ENCODE measurements at places on chromosomes 4 and X.

DNA sequence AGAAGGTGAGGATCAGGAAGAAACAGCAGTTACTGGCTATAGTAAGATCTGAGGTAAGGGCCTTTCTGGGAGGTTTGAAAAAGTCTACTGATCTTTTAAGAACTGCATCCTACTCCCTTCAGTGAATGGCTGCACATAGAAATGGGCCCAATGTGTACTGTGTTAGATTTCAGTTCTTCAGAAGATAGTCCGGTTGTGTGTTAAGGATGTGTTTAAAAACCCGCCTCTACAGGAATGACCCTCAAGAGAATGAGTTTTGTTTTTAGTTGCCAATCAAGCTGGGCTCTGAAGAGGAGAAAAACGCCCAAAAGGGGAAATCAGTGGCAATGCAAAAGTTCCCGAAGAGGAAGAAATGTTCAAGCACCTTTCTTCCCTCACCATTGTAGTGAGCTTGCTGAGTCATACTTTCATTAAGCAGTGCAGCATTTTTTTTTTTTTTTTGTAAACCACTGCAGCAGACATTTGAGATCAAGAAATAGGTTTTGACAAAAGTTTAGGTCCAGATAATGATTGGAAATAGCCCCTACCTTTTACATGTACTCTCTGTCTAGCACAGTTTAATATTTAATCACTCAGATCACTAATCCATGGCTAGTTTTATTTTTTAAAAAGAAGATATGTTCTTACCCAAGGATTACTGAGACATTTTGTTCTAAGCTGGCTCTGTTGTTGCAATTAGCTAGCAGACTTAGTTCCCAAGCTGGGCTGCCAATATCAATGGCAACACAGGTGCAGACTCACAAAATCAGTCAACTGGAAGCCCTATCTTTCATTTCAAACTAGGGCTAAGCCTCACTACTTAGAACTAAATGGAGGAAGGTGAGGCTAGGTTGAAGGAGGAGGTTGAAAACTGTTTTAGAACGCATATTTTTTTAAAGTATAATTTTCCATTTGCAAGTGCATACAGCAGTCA lies 7.0 kb upstream of the TRPC5OS start:
- DNase-seq: no peak

DNA sequence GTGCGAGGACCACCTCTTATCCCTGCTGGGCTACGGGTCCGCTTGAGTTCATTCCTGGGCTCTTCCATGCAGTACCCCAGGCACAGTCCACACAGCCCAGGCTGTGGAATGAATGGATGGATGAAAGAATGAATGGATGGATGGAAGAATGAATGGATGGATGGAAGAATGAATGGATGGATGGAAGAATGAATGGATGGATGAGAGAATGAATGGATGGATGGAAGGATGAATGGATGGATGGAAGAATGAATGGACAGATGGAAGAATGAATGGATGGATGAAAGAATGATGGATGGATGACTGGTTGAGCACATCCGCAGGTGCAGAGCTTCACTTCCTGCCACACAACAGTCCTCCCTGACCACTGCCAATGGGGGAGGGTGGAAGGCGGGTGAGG lies 28.2 kb downstream of the ACOX3 start:
- no peak for DNase-seq

- no peak for DNase-seq
Observed at GRCh38 chrX:2183193-2183725, 317.5 kb downstream of the DHRSX start.

GRCh38 chrX:41785685-41786084 lies 61.7 kb downstream of the GPR82 start:
- no peak for DNase-seq

Measured in esophagus squamous epithelium (tissue), 5 donors.